ENCODE measurements at places on chromosomes 5 and 9.

- DNase-seq: no peak
These were observed 402.7 kb upstream of the ZNF608 start for GRCh38 chr5:125149110-125149509.

- no peak for DNase-seq
These were observed 87.3 kb upstream of the SLC44A1 start for GRCh38 chr9:105157171-105157583.

DNA sequence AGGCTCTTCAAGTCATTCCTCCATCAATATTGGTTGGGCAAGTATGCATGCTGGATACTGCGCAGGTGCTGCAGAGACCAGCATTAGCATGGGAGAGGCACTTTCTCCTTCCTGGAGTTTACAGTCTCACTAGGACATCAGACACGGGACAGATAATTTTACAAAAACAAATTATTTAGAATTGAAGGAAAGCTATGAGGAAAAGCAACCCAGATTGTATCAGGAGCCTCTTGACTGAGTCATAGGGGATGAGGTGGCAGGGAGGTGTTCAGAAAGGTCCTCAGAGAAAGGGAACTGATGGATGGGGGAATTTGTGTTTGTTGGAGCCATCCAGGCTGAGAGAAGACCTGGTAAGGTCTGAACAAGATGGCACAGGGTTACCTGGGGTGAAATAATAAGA is 24.5 kb upstream of the RAB14 start:
- no peak for DNase-seq

GRCh38 chr9:86721226-86721781 is 226.0 kb downstream of the GAS1 start:
- no peak for DNase-seq

- no peak for DNase-seq
These were observed 418.3 kb downstream of the RAB3C start for GRCh38 chr5:59001154-59001553.

- DNase-seq: no peak
These were observed 210.2 kb upstream of the ISL1 start for GRCh38 chr5:51172903-51173626.

DNA sequence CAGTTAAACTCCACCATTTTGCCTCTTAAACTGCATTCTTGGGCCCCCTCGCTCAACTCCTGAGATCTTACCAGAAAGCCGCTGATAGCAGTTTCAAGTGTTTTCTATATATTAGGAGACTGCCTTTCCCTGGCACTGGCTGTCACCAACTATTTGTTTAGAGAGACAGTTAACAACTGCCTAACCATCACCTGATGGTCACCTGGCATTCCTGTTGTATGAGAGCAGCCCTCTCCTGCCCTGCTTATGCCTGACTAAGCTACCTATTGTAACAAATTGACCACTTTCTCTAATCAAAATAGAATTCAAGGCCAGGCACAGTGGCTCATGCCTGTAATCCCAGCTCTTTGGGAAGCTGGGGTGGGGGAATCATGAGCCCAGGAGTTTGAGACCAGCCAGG is 28.0 kb upstream of the SIL1 start:
- no peak for DNase-seq

- DNase-seq: no peak
These were observed at the start of gene SERINC5 for GRCh38 chr5:80255811-80256712. Gene SERINC5 (minus strand): TSS chr5:80256048. CDS start chr5:80255922, 126 bp downstream.

GRCh38 chr5:164941132-164941531 is 1435.7 kb downstream of the MAT2B start:
- DNase-seq: no peak

GRCh38 chr5:125199968-125200865 is 453.8 kb upstream of the ZNF608 start:
- no peak for DNase-seq

GRCh38 chr9:21281275-21281674 is 23.8 kb downstream of the IFNA5 start:
- no peak for DNase-seq

- no peak for DNase-seq
These were observed 50.9 kb downstream of the MEGF9 start for GRCh38 chr9:120663380-120663779.

Data from NCI-H446 (cell line).